ENCODE measurements at places on chromosomes 16 and 17.

GRCh38 chr17:27456681-27457359, 572 bp downstream of the KSR1 start:
- no peak overlapping the region for H3K27ac ChIP-seq
- peak overlapping the region; percentile 67 for H3K4me3 ChIP-seq
- no peaks in the 10 kb centered on the region for H3K27me3 ChIP-seq
- peaks cover 45% of the 10 kb centered on the region for H3K4me1 ChIP-seq

GRCh38 chr17:61862105-61862574, 1.2 kb downstream of the BRIP1 start:
- H3K27me3 ChIP-seq, result no peaks in the 10 kb centered on the region
- H3K4me1 ChIP-seq, result peaks cover 12% of the 10 kb centered on the region
- H3K27ac ChIP-seq, result no peak overlapping the region
- no peaks in the 10 kb centered on the region for H3K36me3 ChIP-seq
- no peak for DNase-seq

DNA sequence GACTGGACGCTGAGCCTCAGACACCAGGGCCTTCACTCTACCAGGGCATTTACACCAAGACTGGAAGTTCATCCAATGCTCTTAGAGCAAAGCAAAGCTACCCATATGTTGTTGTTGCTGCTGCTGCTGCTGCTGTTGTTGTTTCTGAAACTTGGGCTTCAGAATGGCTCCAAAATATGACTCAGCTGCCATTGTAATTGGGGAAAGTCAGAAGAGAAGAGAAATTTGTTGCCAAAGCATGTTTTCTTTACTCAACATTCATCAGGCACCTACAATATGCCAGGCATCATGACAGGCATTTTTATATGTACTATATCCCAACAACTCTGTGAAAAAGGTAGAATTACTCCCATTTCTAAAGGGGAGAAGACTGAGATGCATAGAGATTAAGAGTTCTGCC, 11.9 kb downstream of the KRT32 start:
- no peak overlapping the region for H3K27ac ChIP-seq
- H3K27me3 ChIP-seq, result no peaks in the 10 kb centered on the region
- no peak for DNase-seq
- H3K4me3 ChIP-seq, result no peak overlapping the region

- H3K4me3 ChIP-seq, result no peak overlapping the region
- no peak for DNase-seq
- peak overlapping the region; percentile 21 for H3K27ac ChIP-seq
- H3K36me3 ChIP-seq, result peaks cover 4% of the 10 kb centered on the region
- H3K4me1 ChIP-seq, result no peaks in the 10 kb centered on the region
These were observed 18.2 kb downstream of the CASC3 start for GRCh38 chr17:40158438-40159013.

DNA sequence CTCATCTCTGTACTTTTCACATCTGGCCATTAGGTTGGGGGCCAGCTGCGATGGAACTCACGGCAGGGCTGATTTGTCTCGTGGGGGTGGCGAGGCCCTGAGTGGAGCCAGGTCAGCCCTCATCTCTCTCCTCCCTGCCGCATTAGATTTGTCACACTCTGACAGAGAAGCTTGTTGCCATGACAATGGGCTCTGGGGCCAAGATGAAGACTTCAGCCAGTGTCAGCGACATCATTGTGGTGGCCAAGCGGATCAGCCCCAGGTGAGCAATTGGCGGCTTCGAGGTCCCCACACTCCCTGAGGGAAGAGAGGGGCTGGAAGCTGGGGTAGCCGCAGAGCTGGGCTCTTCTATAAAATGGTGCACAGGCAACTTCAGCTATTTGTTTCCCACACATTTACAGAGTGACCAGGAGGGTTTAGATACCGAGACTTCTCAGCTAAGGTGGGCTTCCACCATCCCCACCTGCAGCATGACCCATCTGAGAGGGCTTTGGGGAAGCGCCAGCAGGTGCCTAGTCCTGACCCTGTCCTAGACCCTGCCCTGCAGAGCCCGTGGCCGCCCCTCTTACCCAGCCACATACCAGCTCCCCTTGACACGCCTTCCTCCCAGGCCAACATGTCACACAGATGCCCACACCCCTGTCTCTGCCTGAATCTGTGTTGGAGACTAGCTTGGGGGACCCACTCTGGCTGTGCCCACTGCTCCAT, 8.4 kb downstream of the TMEM98 start:
- H3K36me3 ChIP-seq, result no peaks in the 10 kb centered on the region
- DNase-seq, result no peak
- no peak overlapping the region for H3K27ac ChIP-seq

- H3K4me1 ChIP-seq, result peaks cover 9% of the 10 kb centered on the region
- H3K27ac ChIP-seq, result no peak overlapping the region
- H3K4me3 ChIP-seq, result no peak overlapping the region
- H3K36me3 ChIP-seq, result no peaks in the 10 kb centered on the region
- DNase-seq, result no peak
These were observed 27.4 kb upstream of the SLC38A10 start for GRCh38 chr17:81322271-81323082.

DNA sequence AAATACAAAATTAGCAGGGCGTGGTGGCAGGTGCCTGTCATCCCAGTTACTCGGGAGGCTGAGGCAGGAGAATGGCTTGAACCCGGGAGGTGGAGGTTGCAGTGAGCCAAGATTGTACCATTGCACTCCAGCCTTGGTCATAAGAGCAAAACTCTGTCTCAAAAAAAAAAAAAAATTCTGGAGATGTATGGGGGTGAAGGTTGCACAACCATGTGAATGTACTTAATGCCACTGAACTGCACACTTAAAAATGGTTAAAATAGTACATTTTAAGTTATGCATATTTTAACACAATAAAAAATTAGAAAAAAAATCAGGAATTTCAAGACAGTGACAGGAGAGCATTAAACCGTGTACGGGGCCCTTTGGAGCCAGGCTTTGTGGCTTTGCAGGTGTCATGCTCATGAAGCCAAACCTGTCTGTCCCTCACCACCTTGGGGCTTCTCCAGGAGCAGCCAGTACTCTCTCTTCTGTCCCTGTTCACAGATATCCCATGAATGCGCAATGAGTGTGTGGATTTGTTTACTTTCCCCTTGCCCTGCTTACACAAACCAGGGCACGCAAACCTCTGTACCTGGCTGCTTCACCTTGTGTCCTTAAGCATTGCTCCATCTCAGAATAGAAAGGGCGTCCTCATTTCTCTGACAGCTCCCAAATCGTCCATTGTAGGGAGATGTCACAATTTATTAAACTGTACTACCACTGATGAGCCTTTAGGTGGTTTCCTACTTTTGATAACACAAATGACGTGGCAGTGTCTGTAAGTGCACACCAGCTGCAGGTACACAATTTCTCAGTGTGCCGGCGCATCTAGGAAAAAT, 58.2 kb upstream of the CBX4 start:
- DNase-seq, result no peak
- H3K36me3 ChIP-seq, result no peaks in the 10 kb centered on the region
- peak overlapping the region; percentile 41 for H3K27ac ChIP-seq
- H3K27me3 ChIP-seq, result peaks cover 2% of the 10 kb centered on the region
- H3K4me3 ChIP-seq, result no peak overlapping the region

GRCh38 chr16:5020551-5020950, 13.2 kb downstream of the NAGPA start:
- no peak overlapping the region for H3K27ac ChIP-seq
- H3K27me3 ChIP-seq, result no peaks in the 10 kb centered on the region
- no peaks in the 10 kb centered on the region for H3K4me1 ChIP-seq
- no peak for DNase-seq

- no peak overlapping the region for H3K4me3 ChIP-seq
- no peak overlapping the region for H3K27ac ChIP-seq
- peaks cover 58% of the 10 kb centered on the region for H3K36me3 ChIP-seq
These were observed 93.0 kb downstream of the CYTH1 start for GRCh38 chr17:78689029-78689428.

DNA sequence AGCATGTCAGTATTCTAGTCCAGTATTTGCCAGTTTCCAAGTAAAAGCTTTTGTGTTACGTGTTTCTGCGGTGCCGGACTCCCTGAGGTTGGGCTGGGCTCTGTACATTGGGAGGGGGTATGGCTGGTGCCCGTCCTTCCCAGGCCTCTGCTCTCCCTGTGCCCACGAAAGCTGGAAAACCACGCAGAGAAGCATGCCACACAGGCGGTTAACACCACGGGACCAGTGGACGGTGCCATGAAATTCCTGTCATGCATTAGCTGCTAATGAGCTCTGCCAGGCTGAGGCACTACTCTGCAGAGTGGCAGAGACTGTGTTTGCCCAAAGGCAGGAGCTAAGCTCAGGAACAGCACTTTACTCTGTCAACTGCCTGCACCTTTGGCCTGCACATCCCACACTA, 8.1 kb downstream of the SMIM5 start:
- H3K4me3 ChIP-seq, result no peak overlapping the region
- H3K27ac ChIP-seq, result no peak overlapping the region
- no peak for DNase-seq
- peaks cover 6% of the 10 kb centered on the region for H3K4me1 ChIP-seq
- no peaks in the 10 kb centered on the region for H3K27me3 ChIP-seq

- no peaks in the 10 kb centered on the region for H3K36me3 ChIP-seq
- no peaks in the 10 kb centered on the region for H3K27me3 ChIP-seq
- DNase-seq, result no peak
- H3K27ac ChIP-seq, result no peak overlapping the region
- H3K4me3 ChIP-seq, result no peak overlapping the region
- H3K4me1 ChIP-seq, result no peaks in the 10 kb centered on the region
These were observed 27.5 kb downstream of the ITGAE start for GRCh38 chr17:3773511-3773910.

DNA sequence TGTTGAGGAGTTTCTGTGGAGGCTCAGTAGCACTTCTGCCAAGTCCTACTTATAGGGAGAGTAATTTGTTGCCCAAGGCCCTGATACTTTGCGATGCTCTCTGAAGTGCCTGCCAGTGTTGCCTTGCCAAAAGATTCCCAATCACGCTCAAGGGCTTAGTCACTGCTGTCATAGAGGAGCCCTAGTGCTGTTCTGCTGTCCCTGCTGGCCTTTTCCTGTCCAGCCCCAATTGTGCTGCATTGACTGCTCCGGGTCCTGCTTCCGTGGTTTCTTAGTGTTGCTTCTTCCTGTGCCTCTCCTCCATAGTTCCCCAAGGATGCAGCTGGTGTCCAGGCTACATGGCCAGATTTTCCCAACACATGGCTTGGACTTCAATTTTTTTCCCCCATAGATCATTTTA, 13.9 kb downstream of the NUP93 start:
- no peak overlapping the region for H3K4me3 ChIP-seq
- H3K36me3 ChIP-seq, result no peaks in the 10 kb centered on the region
- no peaks in the 10 kb centered on the region for H3K4me1 ChIP-seq
- DNase-seq, result no peak
- no peaks in the 10 kb centered on the region for H3K27me3 ChIP-seq
- H3K27ac ChIP-seq, result no peak overlapping the region

DNA sequence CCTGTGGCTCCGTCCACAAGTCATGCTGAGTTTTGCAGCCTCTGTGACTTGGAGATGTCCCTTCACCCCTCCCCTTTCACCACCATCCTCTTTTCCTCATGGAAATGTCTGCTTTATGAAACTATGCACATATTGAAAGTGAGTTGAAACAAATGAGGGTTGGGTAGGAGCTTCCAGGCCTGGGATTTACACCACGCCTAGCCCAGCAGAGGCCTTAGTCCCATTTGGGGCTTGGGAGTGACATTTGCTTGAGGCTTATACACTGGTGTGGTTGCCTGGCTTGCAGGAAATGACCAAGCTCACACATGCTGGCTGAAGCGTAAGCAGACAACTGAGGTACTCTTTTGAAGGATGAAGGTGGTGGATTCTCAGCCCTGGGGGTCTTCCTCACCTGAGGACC, 10.5 kb upstream of the SPNS1 start:
- H3K4me3 ChIP-seq, result no peak overlapping the region
- no peak for DNase-seq
- no peaks in the 10 kb centered on the region for H3K4me1 ChIP-seq
- H3K27me3 ChIP-seq, result no peaks in the 10 kb centered on the region
- H3K36me3 ChIP-seq, result peaks cover 24% of the 10 kb centered on the region

GRCh38 chr17:42537826-42538451, 1.9 kb downstream of the NAGLU start:
- peaks cover 14% of the 10 kb centered on the region for H3K36me3 ChIP-seq
- H3K27ac ChIP-seq, result no peak overlapping the region
- H3K4me1 ChIP-seq, result peaks cover 26% of the 10 kb centered on the region
- H3K4me3 ChIP-seq, result no peak overlapping the region
- no peak for DNase-seq

- H3K36me3 ChIP-seq, result no peaks in the 10 kb centered on the region
- no peaks in the 10 kb centered on the region for H3K27me3 ChIP-seq
- H3K4me3 ChIP-seq, result no peak overlapping the region
- peaks cover 3% of the 10 kb centered on the region for H3K4me1 ChIP-seq
- no peak overlapping the region for H3K27ac ChIP-seq
These were observed 28.8 kb downstream of the DYNLRB2 start for GRCh38 chr16:80569440-80570105.

DNA sequence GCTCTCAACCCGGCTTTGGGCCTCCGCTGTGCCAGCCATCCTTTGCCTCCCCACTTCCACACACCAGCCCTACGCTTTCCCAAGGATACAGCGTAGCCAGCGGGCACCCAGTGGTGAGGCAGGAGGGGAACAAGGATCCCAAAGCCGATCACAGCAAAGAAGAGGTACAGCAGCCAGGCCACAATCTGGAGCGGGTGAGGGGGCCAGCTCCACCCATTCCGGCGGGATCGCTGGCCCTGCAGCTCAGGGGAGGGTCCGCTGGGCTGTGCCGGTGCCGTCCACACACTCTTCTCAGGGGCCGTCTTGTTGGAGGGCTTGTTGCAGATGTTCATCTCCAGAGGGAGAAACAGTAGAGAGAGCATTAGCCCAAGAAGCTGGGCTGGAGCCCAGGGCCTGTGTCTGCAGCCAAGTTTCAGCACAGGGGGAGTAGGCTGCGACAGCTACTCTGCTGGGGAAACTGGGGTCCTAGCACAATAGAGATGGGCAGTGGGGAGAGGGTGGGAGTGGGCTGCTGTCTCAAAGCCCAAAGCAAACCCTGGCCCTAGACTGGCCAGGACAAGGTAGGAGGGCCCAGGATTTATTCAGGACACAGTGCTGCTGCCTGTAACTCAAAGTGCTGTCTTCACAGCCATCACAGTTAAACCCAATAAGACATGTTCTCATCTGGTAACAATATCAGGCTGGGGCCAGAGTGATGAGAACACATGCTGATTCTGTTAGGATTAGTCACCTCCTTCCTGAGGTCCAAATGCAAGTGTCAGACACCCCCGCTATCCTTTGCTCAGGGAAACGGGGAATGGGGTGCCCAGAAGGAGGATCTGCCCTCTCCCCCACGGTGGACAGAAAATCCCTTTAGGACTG, 9.9 kb downstream of the ZDHHC1 start:
- no peaks in the 10 kb centered on the region for H3K27me3 ChIP-seq
- no peak overlapping the region for H3K4me3 ChIP-seq
- no peak for DNase-seq
